NCI-H1092 (cell line): ENCODE measurements at places on chromosomes 13 and 19.

GRCh38 chr13:51978796-51979556, 32.3 kb downstream of the ATP7B start:
- no peak for DNase-seq

DNA sequence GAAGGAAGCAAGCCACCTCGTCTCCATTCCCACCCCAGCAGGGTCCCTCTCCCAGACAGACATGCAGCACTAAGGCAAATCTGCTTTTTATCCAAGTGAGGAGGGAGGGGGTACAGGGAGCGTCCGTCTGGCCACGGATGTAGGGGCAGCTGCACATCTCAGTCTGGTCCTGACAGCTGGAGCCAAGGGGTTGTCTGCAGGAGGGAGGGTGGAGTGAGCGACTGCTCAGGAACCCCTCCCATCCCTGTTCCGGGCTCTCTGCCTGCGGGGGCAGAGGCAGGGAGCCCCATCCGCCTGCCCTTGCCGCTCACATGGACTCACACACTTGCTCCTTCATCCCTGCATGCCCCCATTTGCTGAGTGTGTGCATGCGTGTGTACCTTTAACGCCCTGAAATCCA, 2.5 kb downstream of the TMEM190 start:
- DNase-seq: no peak

- no peak for DNase-seq
Observed at GRCh38 chr13:82747291-82747690, 1135.0 kb downstream of the SLITRK1 start.

DNA sequence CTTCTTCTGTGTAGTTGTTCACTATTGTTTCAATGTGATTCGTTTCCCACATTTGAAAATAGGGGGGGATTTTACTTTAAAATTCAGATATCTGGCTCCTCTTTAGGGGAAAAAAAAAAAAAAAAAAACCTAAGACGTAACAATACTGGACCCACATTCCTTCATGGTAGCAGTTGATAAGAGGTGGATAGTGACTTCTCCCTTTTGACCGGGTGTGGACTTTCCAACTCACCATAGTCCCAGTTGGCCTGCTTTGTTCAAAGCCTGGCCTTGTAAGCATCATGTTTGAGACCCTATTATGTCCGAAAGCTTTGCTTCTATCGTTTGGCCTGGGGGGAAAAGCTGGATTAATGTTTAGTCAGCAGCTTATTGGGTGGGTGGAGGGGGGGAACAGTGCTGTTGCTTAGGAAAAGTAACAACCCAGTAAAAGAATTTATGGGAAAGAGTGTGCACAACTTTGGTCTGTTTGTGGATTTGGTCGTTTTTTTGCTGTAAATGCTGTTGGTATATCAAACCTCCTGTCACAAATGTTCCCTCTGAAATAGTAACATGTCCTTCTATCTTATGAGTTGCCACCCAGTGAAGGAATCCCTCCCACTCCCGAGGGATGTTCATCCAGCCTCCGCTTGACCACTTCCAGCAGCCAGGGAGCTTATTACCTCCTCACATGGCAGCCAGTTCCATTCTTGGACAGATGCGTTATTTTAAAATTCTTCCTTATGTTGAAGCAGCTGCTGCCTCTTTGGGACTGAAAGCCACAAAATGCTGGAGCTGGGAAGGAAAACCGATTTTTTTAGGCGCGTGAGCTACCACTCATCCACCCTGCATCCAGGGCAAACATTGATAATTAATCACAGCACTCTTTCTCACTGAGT, 10.4 kb downstream of the SAMD4B start:
- no peak for DNase-seq

DNA sequence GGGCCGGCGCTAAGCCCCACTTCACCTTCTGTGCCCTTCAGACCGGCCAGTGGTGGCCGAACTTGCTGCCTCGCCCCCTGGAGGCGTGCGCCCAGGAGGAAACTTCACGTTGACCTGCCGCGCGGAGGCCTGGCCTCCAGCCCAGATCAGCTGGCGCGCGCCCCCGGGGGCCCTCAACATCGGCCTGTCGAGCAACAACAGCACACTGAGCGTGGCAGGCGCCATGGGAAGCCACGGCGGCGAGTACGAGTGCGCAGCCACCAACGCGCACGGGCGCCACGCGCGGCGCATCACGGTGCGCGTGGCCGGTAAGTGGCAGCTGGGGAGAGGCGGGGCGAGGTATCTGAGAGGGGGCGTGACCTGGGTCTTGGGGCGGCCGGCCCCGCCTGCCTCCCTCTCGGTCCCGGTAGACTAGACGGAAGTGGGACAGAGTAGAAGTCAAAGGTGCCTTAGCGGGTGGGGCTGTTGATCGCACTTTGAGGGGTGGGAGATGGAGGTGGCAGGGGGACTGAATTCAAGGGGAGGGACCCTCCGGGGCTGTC, 5.6 kb downstream of the ICAM5 start:
- DNase-seq: no peak

- no peak for DNase-seq
Observed at GRCh38 chr13:50068508-50068907, 53.3 kb downstream of the KCNRG start.

GRCh38 chr13:30900436-30900835, 5.6 kb upstream of the MEDAG start:
- no peak for DNase-seq

- DNase-seq: no peak
Observed at GRCh38 chr19:48591021-48591420, 15.5 kb upstream of the SPACA4 start.

DNA sequence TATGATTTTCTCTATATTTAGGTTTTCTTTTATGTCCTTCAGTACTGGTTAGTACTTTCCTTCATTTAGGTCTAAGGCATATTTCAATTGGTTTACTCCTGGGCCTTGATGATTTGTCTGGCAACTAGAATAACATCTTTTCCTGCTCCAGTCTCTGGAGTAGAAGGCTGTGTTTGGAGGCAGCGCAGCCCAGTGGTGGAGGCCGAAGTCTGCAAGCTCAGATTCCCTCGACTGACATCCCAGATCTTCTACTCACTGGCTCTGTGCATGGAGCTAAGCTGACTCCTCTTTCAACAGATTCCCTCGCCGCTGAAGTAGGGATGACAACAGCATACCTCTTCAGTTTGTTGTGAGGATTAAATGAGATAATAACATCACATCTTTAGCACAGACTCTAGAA, 141.0 kb downstream of the RAP2A start:
- DNase-seq: peak; percentile 51

- peak; percentile 96 for DNase-seq
Observed at GRCh38 chr13:111344471-111345191, 24.2 kb downstream of the TEX29 start.

DNA sequence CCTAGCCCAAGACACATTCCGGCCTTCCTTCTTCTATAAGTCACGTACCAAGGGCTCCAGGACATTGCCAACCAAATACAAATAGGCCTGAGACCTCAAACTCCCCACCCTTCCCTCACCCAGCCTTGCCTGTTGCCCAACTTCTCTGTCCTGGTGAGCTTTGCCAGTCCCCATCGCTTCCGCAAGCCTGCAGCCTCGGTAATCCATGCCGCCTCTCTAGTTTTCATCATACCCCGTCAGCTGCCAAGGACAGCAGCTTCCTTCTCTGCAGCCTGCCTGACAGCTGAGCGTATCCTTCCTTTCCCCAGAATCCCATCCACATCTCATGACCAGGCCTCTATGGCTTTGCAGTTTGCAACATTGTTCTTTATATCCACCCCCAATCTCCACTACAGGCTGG, 36.6 kb upstream of the POMP start:
- DNase-seq: no peak

DNA sequence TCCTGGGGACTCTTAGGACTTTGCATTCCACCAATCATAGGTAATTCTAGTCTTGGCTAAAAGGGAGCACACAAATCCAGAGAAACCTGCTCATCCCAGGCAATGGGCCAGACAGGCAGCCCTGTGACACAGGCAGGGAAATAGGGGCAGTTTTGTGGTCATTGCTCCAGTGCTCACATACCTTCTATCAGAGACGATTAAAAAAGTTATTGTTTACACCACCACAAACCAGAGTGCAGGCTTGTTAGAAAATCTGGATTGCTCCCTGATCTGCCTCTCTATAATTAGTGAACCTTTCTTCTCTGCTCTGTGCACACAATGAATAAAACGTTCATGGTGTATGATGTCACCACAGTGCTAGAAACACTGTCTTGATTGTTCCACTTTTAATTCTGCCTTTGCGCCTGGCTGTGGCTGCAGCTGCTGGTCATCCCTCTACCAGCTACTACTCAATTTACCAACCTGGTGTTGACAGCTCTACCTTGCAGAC, 121.6 kb upstream of the SPATA13 start:
- DNase-seq: no peak

- no peak for DNase-seq
Observed at GRCh38 chr19:3033595-3034405, 4.7 kb upstream of the TLE2 start.

DNA sequence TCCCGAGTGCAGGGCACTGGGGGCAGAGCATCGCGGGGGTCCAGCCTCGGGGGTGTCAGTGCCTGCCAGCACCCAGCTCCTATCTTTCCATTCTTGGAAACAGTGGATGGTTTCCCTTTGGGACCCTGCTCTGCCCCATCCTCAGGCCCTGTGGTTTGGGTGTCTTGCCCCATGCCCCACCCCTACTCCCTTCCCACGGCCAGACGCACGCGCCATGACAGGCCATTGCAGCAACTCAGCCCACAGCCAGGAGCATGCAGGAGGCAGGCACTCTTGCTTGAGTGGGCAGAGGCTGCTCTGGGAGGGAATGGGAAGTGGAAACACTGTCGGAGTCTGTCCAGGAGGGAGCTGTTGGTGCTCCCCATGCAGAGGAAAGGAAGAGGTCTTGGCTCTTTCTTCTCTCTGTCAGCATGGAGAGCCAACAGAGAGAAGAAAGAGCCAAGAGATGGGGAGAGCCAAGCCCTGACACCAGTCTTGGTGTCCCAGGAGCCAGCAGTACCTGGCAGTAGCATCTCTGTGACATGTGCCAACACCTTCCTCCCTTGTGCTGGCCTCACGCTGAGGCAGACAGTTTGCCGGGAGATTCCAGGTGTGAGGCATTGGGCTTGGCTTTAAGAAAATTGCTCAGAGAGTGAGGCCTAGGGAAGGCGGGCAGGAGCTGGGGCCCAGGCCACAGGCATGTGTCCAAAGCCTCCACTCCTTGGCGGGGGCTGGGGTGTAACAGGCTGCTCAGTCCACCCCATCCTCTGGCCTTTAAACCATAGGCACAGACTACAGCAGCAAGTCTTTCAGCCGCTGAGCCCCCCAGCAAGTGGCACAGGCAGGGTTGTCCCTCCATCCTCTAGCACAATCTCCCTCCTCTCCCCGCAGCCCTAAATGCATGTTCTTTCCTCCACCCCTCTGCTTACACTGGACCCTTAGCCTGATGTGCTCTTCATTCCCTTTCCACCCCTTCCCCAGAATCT, 86.7 kb upstream of the UQCRFS1 start:
- DNase-seq: no peak

- no peak for DNase-seq
Observed at GRCh38 chr19:34707661-34708060, 26.4 kb upstream of the ZNF181 start.

GRCh38 chr19:20471431-20471830, 94.2 kb downstream of the ZNF737 start:
- DNase-seq: no peak

DNA sequence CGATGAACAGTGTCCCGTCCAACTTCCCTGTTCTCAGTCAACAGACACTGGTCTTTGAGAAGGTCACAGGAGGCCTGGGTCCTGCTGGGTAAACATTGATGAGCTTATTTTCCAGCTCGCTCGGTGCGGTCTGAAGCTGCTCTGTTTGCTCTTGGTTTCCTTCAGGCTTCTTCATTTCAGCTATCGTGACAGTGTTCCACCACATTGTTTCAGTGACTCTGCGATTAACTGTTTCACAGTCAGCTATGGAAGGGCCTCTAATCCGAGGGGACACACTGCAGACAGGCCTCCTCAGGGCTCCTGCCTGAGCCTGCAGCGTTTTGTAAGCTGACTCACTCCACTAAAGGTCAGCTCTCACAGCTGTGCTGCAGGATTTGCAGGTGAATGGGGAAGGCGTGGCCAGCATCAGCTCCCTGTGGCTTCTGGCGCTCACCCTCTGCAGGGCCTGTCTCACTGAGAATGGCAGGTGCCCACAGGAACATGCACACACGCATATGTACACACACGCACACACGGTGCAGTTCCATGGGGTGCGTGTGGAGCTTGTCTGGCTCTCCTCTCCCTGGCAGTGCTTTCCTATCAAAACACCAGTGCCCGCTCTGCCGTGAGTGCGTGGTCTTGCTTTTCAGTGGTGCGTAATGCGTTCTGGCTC, 62.9 kb upstream of the MCF2L start:
- DNase-seq: no peak

- DNase-seq: no peak
Observed at GRCh38 chr13:113669755-113670341, 2.8 kb downstream of the GRK1 start.

- DNase-seq: peak; percentile 47
Observed at GRCh38 chr13:94966422-94966955, 254.1 kb upstream of the SOX21 start.

- no peak for DNase-seq
Observed at GRCh38 chr19:42028304-42029216, 34.5 kb upstream of the ATP1A3 start.

DNA sequence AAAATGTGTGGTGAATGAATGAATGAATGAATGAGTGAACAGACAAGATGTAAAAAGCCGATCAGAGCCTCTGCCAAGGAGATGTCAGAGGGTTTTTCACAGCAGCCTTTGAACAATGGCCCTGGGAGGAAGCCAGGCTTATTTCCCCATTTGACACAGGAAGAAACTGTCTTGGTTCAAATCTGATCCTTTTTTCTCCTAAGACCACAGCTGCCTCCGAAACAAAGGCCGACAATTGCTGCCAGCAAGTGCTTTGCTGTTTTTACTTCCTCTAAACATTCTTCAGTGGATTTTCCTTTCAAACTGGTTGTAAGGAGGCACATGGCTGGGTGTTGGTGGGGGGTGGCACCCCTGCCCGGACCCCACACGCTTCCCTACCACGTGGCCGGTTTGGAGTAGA, 44.2 kb upstream of the HOMER3 start:
- DNase-seq: no peak

GRCh38 chr19:28633319-28634018, 579.5 kb downstream of the UQCRFS1 start:
- DNase-seq: no peak

DNA sequence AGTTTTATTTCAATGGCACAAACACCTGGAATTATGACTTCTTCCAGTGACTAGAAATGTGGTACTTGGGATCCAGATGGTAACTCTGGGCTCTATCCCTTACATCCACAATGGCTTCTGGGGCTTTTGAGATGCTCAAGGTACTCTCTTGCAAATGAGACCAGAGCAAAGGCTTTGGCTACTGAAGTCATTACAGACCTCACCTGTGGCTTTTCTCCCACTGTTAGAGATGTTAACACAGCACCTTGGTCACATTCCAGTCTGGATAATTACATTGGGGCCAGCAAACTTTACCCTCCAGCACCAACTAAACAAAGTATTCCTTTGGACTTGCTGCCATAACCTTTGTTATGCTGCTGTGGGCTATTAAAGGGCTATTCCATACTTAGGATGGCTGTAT, 6.1 kb downstream of the ENOX1 start:
- no peak for DNase-seq
